ENCODE measurements at places on chromosomes 13 and 19.

DNA sequence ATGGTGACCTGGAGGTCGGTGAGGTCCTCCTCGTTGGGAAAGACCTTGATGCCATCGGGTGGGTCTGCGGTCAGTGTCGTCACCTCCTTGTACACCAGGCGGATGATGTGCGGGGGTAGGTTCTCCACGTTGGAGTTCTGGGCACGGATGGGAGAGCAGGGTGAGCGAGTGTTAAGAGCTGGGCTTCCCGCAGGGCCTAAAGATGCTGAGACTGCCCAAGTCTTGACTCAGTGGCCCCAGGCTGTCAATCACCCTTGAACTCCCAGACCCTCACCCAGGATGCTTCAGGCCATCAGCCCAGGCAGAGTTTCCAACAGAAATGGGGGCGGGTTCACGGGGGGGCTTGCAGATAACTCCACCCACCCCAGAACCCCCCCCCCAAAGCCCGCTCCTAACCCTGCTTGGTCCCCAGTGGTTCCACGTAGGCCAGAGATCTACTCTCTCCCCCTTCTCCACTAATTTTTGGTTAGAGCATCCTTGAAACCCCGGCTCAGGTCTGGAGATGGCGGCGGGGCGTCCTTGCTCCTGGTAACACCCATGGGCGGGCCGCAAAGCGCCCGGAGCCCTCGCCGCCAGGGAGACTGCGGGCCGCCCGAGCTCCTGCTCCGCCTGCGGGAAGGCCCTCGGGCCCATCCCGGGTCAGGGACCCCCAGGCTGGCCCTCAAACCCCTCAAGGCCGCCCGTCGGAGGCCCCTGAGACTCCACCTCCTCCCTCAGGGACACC lies 600 bp downstream of the UBE2S start:
- DNase-seq, result peak; percentile 43

DNA sequence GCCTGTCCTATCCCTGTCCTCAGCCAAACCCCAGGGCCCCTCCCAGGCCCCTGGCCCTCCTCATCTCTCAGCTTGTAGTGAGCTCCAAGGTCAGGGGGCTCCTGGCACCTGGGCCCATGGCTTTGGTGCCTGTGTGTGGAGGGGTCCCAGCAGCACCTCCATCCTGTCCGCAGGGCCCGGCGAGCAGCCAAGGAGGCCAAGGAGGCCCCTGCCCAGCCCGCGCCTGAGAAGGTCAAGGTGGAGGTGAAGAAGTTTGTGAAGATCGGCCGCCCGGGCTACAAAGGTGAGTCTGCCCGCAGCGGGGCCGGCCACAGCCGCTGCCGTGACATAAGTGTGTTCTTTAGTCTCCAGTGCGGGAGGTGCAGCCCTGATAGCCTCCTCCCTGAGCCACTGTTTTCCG lies 3.9 kb upstream of the AMH start:
- no peak for DNase-seq

GRCh38 chr13:43675577-43675976 lies 111.2 kb downstream of the ENOX1 start:
- no peak for DNase-seq

DNA sequence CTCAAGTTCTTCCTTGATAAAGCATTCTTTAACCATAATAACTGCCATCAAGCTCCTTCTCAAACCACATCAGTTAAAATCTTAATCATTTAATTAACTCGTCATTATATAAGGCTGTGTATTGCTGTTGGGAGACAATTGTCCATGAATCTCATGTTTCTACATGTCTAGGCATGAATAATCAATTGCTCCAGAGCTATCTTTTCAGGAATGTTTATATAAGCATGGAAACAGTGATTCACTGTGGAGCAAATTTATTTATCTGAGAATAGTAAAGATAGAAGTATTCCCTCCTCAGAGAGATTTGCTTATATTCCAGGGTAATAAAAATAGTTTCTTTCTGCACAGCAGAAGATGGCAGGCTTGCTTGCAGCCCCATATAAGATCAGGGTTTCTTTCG lies 71.1 kb downstream of the CBY2 start:
- DNase-seq, result peak; percentile 84

DNA sequence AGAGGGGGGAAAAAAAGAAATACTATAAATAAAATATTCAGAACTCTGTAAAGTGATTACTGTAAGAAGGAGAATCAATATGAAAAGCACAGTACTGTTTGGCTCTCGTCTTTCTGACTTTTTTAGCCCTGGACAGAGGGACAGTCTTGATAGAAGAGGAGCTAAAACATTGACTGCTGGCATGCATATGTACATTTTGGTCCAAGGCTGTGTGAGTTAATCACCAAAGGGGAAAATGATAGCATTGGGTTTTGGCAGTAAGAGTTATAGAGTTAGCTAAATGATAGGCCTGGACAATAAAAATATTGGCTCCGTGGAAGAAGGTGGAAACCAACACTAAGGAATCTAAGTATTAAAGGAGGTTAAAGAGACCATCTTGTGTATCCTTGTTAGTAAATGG lies 50.3 kb downstream of the RAP2A start:
- DNase-seq, result no peak

DNA sequence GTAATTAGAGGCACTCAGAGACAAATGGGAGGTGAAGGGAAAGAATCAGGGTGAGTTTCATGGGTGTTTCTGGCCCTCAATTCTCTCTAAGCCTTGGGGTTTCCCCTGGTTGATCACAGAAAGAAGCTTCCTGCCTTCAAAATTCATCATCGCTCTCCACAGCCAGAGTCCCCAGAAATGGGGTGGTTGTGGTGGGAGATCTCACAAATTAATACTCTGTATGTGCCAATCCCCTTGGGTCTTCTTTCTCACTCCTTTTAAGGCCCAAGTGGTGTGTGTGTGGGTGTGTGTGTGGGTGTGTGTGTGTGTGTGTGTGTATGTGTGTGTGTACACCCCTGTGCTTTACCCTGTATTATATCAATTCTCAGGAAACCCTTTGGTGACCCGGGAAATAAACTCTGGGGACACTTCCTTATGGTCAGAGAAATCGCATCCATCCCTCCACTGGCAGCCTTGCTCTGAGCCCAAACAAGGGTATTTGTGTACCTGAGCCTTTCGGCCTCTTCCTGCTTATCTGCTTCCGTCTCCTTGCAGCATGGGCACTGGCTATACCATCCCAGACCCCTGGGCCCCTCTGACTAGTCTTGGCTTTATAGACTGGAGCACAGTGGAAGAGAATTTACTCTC lies 2.8 kb upstream of the FCGBP start:
- no peak for DNase-seq

GRCh38 chr19:35140207-35140961 lies 1.8 kb downstream of the FXYD1 start:
- no peak for DNase-seq

GRCh38 chr19:14167576-14168138 lies 31.3 kb upstream of the ASF1B start:
- no peak for DNase-seq

DNA sequence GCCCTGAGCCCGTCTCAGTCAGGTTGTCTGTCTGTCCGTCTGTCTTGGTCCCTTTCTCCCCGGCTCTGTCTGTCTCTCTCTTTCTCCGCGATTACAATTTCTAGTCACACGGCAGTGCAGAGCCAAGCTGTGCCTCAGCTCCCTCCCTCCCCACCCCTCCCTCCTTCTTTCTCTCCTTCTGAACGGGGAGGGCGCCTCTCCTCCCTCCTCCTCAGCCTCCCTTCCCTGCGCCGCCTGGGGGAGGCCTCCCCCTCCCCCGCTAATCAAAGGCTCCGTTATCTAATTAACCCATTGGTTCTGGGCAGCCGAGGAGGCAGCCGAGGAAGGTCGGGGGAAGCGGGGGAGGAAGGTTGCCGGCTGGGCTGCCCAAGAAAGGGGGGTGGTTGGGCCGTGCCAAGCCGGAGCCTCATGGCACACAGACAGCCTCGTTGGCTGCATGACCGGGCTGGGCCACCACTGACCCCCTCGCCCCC lies 16.5 kb downstream of the LRRC4B start:
- no peak for DNase-seq

DNA sequence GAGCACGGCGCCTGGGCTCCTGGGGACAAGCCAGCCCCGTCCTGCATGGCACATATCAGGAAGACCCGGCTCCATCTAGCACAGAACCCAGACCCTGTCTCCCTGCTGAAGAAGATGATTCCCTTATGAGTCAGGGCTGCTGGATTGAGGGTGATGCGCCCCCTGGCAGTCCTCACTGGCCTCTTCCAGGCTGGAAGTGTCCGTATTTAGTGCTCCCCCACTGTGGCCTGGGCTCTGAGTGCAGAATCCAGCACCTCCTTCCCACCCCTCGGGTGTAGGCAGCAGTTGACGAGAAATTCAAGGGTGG lies 14.9 kb downstream of the COMP start:
- peak; percentile 36 for DNase-seq

DNA sequence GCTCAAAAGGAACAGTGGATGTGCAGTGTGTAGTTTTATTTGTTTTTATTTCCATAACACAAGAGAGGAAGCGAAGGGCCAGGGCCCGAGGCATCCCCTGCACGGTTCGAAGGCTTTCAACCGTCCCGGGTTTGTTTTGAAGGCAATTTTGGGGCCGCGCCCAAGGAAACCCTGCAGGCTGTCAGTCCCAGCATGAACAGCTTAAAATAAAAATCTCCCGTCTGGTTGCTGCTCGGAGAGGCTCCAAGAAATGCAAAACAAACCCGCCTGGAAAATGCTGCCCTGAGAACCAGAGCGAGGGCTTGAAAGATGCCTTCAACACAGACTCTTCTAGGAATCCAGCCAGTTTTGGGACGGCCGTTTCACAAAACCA lies 16.0 kb downstream of the LSM4 start:
- no peak for DNase-seq

DNA sequence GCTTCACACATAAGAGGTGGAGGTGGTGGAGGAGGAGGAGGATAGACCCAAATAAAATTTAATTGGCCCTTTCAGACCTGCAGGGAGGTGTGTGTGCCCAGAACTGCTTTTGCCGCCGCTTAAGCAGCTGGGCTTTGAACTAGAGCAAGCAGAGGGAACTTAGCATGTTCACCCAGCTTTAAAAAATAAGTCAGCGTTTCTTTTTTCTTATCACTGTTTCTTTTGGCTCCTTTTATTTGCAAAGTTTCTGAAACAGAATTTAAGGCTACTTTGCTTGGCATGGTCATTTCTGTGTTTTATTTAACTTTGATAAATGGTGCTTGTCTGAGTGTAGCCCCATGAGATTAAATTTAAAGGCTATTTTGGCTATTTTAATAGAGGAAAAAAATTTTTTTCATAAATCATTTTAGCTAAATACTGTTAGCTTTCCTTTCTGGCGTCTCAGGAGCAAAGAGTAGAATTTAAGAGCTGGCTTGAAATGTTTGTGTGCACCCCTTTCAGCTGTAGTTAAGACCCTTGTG lies 43.3 kb upstream of the RNF113B start:
- no peak for DNase-seq

- DNase-seq, result no peak
These were observed 56.0 kb upstream of the FNDC3A start for GRCh38 chr13:48919751-48920150.

GRCh38 chr19:10402441-10403038 lies 802 bp downstream of the CDC37 start:
- DNase-seq, result peak; percentile 40

DNA sequence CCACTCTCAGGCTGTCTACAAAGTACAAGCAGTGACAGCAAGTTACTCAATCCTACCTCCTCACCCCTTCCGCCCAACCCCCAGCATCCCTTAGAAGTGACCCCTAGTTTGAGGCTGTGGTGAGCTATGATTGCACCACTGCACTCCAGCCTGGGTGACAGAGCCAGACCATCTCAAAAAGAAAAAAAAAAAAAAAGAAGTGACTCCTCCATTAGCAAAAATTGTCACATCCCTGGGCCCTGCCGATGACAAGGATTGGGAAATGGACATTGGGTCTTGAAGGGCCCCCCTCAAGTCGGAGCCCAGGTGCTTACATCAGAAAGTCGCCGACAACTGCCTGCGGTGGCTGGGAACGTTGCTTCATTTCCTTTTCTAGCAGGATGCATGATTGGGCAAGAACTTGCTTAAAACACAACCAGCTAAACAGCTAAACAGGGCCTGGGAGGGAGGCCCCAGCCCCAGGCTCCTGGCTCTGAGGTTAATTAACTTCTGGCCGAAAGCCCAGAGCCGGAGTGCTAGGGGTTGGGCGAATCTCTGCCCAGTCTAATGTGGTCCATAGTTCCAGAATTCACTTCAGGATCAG lies 15.3 kb downstream of the RAB3D start:
- DNase-seq, result peak; percentile 94

GRCh38 chr13:56015919-56016318 lies 1124.8 kb upstream of the PRR20A start:
- no peak for DNase-seq

DNA sequence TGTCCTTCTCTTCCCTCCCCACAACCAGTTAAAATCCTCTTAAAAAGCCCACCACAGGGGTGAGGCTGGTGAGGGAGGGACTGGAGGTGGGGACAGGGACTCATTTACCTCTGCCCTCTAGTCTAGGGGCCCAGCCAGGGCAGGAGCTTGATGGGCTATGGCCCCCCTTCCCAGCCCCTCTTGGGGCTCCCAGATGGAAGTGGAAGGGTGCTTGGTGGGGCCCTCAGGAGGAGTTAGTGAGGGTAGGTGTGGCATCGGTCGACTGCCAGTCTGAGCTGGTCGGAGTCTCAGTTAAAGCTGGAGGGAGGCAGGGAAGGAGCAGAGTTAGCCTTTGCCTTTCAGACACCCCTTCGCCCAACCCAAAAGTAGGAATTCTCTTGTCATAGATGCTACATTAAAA lies 10.5 kb downstream of the ZNF526 start:
- DNase-seq, result no peak

DNA sequence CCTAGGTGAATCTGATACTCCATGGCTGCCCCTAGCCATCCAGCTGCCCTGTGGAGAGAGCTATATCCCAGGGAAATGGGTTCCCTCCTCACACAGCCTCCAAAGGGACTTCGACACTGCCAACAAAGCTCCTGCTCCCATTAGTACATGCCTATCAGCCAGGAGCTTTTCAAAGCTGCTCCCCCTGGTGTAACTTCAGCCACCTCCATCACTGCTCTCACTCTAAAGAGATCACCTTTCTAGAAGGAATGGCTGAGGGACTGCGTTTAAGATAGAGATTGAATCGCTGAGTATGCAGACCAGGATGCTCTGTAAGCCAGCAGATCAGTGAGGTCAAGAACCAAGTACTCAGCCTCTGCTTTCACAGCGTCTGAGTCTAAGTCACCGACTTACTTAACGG lies 213.7 kb downstream of the NALCN start:
- no peak for DNase-seq

DNA sequence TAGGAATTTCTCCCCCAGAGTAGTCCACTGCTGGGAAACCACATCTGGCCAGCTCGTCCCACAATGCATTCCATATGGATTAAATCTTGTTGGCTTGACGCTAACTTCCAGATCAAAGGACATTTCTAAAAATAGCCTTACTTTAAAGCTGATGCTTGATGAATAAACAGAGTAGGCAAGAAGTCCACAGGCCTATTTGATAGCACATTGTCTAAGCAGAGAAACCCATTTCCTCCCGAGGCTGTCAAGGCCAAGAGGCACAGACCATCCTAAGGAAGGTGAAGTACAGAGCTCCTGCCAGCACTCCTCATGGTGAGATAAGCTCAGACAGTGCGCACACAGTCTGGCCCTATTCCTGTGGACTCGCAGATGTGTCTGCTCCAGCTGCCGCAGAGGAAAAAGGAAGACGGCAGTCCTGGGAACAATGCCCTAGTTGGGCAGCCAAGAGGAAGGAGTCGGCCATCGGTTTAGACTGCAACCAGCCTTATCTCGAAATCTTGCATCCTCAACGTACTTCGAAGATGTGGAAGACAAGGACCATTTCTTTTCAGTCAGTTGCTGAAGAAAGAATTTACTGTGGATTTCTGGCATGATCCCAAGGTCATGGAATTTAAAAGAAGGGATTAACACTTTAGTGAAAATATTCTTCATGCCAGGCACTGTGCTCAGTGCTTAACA lies 156.8 kb downstream of the RGCC start:
- DNase-seq, result peak; percentile 39
